ENCODE measurements at places on chromosomes 6 and 20.

GRCh38 chr6:132459605-132459952, 53.3 kb downstream of the STX7 start:
- DNase-seq: no peak

- DNase-seq: peak; percentile 72
Measured at GRCh38 chr6:84581494-84582259, 182.7 kb downstream of the TBX18 start.

- DNase-seq: no peak
Measured at GRCh38 chr20:43984587-43984986, 69.9 kb downstream of the TOX2 start.

- no peak for DNase-seq
Measured at GRCh38 chr20:45994761-45995493, 13.8 kb upstream of the MMP9 start.

DNA sequence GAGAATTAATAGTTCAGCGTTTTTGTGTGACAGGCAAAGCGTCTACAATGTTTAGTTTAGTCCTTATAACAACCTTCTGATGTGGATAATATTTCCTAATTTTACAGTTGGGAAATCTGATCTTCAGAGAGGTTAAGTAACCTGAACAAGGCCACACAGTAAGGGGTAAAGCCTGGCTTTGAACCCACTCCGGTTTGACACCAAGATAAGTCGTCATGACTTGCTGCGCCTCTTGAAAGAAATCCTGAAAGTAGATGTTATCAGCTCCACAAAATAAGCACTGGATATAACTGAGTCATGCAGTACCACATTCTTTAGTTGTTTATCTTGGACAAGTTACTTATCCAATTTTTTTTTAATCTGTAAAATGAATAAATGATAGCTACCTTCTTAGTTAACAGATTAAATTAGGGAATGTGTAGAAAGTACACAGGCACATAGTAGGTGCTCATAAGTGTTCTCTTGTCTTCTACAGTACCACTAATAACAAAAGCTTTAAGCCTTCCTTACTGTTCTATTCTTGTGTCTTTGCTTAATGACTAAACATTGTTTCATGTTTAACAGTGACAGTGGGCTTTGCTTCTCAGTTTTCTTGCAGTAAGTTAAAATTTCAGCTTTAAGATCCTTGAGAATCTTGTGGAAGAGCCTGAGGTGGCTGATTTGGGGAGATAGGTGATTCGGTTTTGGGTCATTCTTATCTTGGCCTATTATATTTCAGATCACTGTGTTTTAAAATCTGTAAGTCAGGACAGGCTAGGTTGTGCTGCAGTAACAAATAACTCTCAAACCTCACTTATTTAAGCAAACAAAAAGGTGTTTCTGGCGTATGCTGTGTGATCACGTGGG, 2.1 kb downstream of the HIVEP1 start:
- DNase-seq: peak; percentile 59

- no peak for DNase-seq
Measured at GRCh38 chr6:4314201-4314707, 178.9 kb upstream of the ECI2 start.

GRCh38 chr20:35893942-35894341, 60.4 kb downstream of the SCAND1 start:
- no peak for DNase-seq

DNA sequence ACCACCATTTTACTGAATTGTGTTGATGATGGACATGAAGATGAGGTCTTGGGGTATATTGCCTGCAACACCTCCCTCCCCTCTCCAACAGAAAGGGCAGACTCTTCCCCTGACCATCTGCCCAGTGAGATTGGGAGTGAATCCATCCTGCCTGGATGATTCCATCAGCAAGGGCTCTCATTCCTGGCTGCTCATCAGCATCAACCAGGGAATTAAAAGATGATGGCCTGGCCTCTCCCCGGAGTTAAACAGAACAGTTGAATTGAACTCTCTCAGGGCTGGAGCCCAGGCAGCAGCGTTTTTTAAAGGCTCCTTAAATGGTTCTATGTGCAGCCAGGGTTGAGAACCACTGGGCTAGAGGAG, 14.6 kb upstream of the MRPS18A start:
- no peak for DNase-seq

- no peak for DNase-seq
Measured at GRCh38 chr6:43931201-43931600, 161.2 kb downstream of the VEGFA start.

- peak; percentile 52 for DNase-seq
Measured at GRCh38 chr6:44456070-44456965, 68.8 kb downstream of the CDC5L start.

- no peak for DNase-seq
Measured at GRCh38 chr6:35626401-35626800, 62.3 kb downstream of the FKBP5 start.

- DNase-seq: peak; percentile 72
Measured at GRCh38 chr6:17589406-17590096, 10.6 kb upstream of the FAM8A1 start.

- no peak for DNase-seq
Measured at GRCh38 chr6:123909989-123910388, 106.3 kb downstream of the NKAIN2 start.

GRCh38 chr6:112287577-112288225, 33.3 kb upstream of the LAMA4 start:
- no peak for DNase-seq

DNA sequence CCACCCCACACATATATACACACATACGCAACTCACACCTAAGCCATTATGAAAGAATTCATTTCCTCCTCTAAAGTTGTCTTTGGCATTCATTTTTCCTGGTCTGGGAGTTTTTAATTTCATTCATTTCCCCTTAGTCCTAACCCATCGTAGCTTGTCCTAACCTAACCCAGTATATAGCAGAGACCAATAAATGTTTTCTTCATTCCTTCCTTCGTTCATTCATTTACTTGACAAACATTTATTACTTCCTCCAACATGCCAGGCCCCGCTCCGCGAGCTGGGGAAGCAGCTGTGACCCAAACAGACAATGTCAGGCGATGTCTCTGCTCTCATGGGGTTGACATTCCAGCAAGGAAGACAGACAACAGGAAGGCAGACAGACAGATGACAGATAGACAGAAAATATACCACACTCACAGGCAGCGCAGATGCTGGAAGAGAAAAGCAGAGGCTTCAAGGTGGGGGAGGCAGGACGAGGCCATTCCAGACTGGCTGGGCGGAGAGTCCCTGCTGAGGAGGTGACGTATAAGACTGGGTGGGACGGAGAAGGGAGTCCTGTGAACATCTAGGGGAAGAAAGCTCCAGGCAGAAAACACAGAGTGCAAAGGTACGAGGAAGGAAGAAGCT, 33.7 kb upstream of the SIRPA start:
- peak; percentile 64 for DNase-seq

- peak; percentile 88 for DNase-seq
Measured at GRCh38 chr20:53623454-53624211, 30.0 kb upstream of the ZNF217 start.

DNA sequence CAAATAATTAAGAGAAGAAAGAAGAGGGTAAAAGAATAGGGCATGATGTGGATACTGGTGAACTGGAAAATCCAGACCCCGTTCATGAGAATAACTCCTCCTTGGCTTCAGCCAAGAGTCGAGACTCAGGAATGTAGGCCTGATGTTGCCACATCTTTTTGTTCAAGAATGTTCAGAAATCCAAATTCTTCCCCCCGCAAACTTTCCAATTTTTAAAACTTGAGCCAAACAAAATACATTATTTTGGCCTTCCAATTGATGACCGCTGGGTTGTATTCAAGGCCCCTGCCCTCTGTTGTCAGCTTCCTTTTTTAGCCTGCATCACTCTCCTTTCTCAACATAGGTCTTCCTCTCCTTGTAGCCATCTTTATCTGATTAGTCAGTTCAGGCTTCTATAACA, 106.1 kb downstream of the TNFAIP3 start:
- DNase-seq: no peak

- no peak for DNase-seq
Measured at GRCh38 chr20:1124421-1124820, 6.0 kb downstream of the PSMF1 start.

- DNase-seq: peak; percentile 84
Measured at GRCh38 chr20:49276161-49276960, 1.5 kb downstream of the ZNFX1 start.

GRCh38 chr6:169397684-169398083, 144.0 kb upstream of the THBS2 start:
- DNase-seq: no peak

DNA sequence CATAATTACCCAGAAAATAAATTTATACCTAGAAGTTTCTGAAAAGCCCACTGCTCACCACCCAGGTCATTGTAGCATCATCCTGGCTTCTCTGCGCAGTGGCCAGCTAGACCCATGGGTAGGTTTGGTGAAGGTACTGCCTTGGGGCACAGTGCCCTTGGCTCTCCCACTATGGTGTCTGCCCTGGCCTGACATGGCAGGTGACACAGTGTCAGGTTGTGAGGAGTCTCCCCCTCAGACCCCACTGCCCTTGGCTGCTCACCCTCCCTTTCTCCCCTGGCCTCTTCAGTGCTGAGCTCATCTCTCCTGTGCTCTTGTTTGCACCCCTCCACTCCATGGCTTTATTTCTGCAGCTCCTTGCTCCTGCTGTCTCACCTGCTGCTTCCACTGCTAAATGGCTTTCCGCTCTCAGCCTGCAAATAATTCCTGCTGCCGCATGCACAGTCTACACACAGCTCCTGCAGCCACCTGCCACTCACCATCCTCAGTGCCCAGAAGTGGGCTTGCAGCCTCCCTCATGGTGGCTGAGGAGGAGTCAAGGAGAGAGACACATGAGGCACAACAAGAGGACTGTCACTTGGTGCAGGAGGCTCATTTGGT, 313.4 kb upstream of the MOCS1 start:
- DNase-seq: no peak

GRCh38 chr6:163721922-163722692, 307.6 kb downstream of the QKI start:
- DNase-seq: no peak

- no peak for DNase-seq
Measured at GRCh38 chr6:159540152-159540551, 152.9 kb downstream of the SOD2 start.

- no peak for DNase-seq
Measured at GRCh38 chr20:53159160-53159559, 187.0 kb downstream of the TSHZ2 start.

DNA sequence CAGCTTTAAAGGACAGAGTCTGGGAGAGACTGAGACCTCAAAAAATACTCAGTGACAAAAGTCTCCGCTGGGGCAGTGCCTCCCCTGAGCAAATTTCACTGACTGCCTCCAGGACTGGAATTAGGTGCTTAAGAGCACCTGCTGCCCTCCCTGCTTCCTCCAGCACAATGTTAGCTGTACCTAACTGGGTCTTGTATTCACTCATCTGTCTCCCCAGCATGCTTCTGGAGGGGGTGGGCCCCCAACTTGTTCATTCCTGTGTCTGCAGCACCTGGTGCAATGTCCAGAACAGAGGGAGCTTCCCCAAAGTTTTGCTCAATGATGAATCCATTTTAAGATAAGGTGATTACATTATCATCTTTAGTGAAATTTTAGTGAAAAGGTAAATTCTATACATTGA, 650.7 kb downstream of the KIF16B start:
- no peak for DNase-seq

- DNase-seq: no peak
Measured at GRCh38 chr20:44810391-44811149, at the start of gene RIMS4. Gene RIMS4 (minus strand): TSS chr20:44810546. CDS start chr20:44810271, 275 bp downstream.

DNA sequence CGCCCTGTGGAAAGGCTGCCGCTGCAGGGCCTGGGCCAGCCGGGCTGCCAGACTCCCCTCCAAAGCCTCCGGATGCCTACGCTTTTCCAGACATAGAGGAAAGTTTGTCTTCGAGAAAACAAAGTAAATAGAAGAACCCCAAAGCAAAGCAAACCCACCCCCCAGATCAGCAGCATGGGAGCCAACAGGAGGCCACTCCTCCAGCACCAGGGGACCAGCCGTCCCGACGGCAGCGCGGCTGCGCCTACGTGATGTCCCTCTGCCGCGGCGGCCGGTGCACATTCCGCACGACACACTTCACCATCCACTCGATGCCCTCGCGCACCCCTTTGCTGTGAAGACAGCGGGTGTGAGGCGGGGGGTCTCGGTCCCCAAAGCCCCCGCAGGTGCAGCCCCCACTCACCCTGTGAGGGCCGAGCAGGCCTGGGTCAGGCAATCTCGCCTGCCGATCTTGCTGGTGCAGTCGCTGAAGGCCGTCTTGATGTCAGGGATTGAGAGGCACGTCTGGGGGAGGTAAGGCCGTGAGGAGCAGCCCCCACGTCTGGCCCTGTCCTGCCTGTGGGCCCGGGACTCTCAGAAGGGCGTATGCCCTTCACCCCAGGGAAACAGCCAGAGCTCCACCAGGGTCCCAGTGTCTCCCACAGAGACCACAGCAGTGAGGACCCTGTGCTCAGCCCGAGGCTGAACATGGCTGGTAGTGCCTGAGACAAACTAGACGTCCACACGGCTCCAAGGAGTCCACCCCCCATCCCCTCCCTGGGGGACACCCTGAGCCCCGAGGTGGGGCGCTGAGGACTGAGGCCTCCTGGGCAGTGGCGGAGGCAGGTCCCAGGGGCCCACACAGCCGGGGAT, 4.0 kb downstream of the TNFRSF6B start:
- DNase-seq: no peak

GRCh38 chr6:136753624-136754023, 38.7 kb downstream of the MAP3K5 start:
- DNase-seq: no peak

GRCh38 chr20:1626528-1627199, 6.9 kb upstream of the SIRPB1 start:
- DNase-seq: no peak

DNA sequence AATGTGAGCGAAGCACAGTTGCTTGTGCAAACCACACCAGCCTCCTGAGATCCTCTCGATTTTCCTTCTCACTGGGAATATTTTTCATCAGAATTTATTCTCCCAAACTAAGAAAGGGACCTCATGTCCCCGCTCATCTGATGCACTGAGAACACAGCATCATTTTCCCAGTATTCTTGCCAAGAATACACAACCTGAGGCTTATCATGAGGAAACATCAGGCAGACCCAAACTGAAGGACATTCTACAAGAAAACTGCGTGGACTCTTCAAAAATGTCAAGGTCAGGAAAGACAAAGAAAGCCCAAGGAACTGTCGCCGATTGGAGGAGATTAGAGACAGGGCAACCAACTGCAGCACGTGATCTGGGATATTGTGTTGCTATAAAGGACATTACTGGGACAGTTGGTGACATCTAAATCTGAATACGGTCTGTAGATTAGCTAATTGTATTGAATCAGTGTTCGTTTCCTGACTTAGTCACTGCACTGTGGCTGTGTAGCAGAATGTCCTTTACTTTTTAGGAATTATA, 72.3 kb downstream of the SNX5 start:
- no peak for DNase-seq

GRCh38 chr6:25590986-25591385, 61.0 kb upstream of the SCGN start:
- no peak for DNase-seq

GRCh38 chr6:156564807-156565149, 212.4 kb upstream of the ARID1B start:
- DNase-seq: no peak

DNA sequence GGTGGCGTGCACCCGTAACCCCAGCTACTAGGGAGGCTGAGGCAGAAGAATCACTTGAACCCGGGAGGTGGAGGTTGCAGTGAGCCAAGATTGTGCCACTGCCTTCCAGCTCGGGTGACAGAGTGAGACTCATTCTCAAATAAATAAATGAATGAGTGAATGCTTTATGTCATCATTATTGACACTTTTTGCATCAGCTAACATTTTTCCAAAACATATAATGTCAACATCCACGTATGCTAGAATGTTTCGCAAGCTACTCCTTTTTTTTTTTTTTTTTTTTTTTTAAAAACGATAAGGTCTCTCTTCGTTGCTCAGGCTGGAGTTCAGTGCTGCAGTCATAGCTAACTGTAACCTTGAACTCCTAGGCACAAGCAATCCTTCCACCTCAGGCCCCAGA, 72.2 kb downstream of the SENP6 start:
- no peak for DNase-seq

All from RCC 7860 (cell line).